ENCODE measurements at places on chromosomes 7 and 10. TPM values are rescaled to one million over a fixed set of nuclear protein-coding genes. Genes with fewer than 3 reads are reported as not detected.

- DNase-seq, result no peak
Observed at GRCh38 chr7:46653848-46654247, 732.8 kb upstream of the IGFBP3 start.

SLC13A1 gene
- not detected for total RNA-seq

- DNase-seq, result peak; percentile 73
Observed at GRCh38 chr10:32367793-32368453, 21.0 kb upstream of the EPC1 start.

- no peak for DNase-seq
Observed at GRCh38 chr7:5296015-5296610, 13.4 kb downstream of the SLC29A4 start.

- no peak for DNase-seq
Observed at GRCh38 chr10:78148216-78148960, 114.7 kb downstream of the RPS24 start.

DNA sequence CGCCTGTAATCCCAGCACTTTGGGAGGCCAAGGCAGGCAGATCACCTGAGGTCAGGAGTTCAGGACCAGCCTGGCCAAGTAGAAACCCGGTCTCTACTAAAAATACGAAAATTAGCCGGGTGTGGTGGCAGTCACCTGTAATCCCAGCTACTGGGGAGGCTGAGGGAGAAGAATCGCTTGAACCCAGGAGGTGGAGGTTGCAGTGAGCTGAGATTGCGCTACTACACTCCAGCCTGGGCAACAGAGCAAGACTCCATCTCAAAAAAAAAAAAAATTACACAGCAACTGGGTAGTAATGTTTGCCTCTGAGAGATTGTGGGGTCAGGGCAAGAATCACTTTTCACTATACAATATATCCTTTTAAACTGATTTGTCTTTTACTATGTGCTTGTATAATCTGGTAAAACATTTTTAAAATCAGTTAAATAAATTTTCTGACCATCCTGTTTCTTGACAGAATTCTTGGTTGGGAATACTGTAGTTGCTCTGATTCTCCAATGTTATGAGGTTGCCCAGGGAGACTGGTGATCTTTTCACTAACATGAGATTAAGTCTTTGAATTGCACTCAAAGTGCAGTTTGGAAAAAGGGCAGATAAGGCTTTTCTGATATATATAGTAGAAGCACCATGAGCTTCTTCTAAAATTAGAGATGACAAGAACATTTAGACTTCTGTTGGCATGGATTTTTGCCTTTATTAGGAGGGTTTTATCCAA lies 1.5 kb downstream of the ENTPD7 start:
- no peak for DNase-seq

SIRT1 gene
- total RNA-seq, result 16.0 TPM

GRCh38 chr7:98613601-98614425 lies 3.3 kb upstream of the NPTX2 start:
- DNase-seq, result no peak

DNA sequence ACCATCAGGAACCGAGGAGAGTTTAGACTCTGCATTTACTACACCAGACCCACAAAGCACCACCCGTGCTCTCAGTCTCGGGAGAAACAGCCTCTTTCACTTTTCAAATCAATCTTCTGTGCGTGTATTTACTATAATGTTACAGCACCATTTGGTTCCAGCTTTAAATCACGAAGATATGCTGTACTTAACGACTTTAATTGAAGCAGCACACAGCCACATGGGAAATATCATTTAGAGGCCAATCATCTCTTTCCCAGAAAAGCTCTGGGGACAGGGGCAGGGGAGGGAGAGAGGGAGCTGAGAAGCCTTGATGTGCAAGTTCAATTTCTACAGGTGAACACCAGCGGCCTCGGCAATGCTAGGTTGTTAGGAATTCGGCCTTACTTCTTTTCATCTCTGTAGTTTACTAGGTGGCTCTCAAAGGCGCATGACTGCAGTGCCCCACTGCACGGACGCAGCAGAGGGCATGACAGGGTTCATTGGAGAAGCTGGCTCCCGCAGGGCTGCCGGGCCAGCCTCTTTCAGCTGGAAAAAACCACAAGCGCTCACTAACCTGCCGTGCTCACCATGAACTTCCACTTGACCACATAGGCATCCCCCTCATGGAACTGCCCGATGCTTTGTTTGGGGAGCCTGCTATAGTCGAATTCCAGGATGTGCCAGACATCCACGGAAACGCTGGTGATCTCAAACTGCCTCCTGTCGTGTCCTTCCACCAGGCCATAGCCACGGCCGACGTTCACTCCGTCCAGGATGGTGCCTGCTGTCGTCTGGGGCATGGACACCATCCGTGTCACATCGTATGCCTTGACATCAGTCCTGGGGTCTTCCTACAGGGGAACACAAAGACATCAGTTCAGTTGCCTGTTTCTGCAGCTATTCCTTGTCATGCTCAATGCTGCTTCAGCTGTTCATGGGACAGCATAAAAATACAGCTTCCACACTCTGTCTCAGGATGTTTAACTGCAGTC lies 154.5 kb downstream of the SVIL start:
- no peak for DNase-seq

KMT2C gene
- 43.6 TPM for total RNA-seq

UCMA gene
- not detected for total RNA-seq

ASB4 gene
- total RNA-seq, result 1.2 TPM

GRCh38 chr10:33008499-33009243 lies 50.6 kb upstream of the ITGB1 start:
- no peak for DNase-seq

DNA sequence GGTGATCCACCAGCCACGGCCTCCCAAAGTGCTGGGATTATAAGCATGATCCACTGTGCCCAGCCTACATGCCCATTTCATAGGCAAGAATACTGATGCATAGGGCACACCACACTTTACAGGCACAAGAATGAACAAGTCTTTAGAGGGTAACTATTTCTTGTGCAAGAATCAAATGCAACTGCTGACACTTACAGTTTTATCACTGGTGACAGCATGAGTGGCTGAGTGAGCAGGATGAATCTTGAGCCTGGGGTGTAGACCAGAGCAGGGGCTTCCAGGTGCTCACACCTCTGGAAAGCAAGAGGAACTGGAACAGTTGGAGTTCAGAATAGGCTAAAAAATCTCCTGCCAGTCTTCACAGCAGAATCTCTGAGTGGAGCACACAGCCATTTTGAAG lies 287.5 kb downstream of the KCNMA1 start:
- DNase-seq, result no peak

DNA sequence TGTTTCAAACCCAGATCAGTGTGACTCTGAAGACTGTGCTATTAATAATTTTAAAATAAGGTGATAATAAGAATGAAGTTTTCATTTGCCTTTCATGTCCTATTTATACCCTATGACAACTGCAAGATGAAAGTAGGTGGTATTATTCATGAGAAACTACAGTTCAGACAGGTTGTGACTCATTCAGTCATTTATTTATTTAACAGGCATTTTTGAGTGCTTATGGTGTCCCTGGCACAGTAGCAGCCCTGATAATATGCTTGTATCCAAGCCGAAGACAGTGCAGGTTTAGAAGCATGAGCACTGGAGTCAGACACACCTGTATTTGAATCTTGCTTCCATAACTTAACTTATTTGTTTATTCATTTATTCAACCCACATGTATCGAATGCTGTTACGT lies 87.1 kb downstream of the FZD1 start:
- DNase-seq, result no peak

DNA sequence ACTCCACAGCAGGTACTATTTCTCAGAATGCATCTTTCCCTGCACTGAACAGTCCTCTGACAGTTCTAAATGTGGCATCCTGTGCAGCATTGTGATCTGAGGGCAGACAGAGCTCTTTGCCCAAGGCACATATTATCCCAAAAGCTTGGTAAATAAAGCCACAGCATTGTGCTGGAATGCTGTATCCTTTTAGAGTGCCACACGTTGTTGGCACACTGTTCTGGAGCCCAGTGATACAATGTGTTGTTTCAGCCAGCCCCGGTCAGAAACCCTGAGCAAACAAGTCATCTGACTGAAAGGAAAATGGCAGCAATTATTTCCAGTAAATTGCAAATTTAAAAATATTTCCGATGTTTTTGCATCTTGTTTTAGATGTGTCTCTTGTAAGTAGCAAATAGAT lies 45.4 kb downstream of the NAMPT start:
- no peak for DNase-seq

DNA sequence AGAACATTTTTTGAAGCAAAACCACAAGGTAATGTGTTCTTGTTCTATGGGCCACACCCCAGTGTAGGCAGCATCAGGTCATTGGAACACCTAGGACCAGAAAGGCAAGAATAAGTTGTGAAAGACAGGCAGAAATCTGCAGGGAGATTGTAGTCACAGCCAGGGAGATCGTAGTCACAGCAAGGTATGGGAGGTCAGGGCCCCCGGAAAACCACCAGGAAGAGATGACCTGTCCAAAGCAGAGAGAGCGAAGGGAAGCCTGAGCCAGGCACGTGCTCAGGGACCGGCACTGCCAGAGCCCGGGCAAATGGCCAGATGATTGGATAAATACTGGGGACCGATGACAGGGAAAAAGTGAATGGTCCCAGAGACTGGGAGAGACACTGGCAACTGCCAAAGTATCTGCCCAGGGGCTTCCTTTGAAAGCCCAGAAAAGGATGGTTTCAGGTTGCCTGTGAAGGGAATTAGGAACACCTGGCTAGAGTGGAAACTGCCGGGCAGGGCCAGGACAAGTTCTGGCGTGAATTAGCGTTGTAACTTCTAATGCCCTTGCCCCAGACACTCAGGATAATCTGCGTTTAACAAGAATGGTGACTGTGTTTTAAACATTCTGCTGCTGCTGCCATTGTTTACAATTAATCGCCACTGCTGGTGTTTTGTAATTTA lies 3.9 kb upstream of the NOBOX start:
- no peak for DNase-seq

GRCh38 chr7:7327423-7327822 lies 145.1 kb downstream of the C1GALT1 start:
- DNase-seq, result no peak

- no peak for DNase-seq
Observed at GRCh38 chr10:100977436-100977835, 8.1 kb downstream of the SEMA4G start.

- DNase-seq, result peak; percentile 69
Observed at GRCh38 chr7:128266883-128267594, 26.0 kb downstream of the LEP start.

RBAK gene
- 11.6 TPM for total RNA-seq

CACNB2 gene
- 51.1 TPM for total RNA-seq

GRCh38 chr7:55109404-55110167 lies 90.8 kb downstream of the EGFR start:
- DNase-seq, result no peak

GRCh38 chr7:151793531-151793951 lies 83.4 kb downstream of the PRKAG2 start:
- peak; percentile 80 for DNase-seq

IQCE gene
- 16.0 TPM for total RNA-seq

DNA sequence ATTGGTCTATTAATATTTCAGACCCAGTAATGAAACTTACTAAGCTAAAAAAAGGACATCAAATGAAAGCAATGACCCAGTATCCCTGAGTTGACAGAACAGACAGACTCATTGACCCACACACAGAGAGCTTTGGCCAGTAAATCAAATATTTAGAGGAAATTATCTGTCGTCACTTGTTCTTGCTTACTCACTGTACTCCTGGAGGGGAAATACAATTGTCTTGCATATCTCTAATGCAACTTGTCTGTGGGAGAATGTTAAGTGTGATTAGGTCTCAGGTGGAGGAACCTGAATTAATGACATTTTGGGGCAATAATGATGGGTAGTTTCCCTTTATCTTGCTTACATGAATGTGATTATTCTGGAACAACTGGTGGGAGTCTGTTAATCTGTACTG lies 80.4 kb downstream of the CUBN start:
- no peak for DNase-seq

DNA sequence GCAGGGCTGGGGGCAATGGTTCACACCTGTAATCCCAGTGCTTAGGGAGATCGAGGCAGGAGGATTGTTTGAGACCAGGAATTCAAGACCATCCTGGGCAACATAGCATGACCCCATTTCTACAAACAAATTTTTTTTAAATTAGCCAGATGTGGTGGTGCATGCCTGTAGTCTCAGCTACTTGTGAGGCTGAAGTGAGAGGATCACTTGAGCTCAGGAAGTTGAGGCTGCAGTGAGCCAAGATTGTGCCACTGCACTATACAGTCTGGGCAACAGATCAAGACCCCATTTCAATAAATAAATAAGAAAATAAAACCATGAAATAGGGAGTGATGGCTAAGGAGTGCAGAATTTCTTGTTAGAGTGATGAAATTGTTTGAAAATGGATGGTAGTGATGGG lies 8.9 kb downstream of the GRID2IP start:
- no peak for DNase-seq

MRLN gene
- total RNA-seq, result not detected

PIK3AP1 gene
- 10.5 TPM for total RNA-seq

DNA sequence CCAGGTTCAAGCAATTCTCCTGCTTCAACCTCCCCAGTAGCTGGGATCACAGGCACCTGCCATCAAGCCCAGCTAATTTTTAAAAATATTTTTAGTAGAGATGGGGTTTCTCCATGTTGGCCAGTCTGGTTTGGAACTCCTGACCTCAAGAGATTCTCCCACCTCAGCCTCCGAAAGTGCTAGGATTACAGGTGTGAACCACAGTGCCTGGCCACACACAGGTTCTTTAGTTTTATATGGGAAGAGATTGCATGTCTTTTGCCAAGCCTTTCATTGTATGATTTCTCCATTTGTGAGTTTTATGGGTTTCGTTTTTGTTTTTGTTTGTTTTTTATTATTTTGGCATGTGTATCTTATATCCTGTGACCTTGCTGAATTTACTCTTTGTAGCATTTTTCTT lies 40.9 kb downstream of the C1GALT1 start:
- no peak for DNase-seq

NKX6-2 gene
- not detected for total RNA-seq

ASZ1 gene
- total RNA-seq, result not detected

GRCh38 chr7:121084256-121084655 lies 95.7 kb downstream of the CPED1 start:
- no peak for DNase-seq

DNA sequence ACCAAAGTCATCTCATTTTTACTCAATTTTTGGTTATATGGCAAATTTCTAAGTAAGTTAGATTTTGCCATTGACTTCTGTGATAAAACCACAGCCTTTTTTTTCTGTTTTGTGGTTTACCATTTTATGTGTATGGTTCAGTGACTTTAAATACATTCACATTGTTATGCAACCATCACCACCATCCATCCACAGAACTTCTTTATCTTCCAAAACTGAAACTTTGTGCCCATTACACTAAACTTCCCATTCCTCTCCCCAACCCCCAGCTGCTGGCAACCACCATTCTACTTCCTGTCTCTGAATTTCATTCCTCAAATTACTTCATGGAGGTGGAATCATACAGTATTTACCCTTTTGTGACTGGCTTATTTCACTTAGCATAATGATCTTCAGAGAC lies 280.4 kb upstream of the TCERG1L start:
- no peak for DNase-seq
